ENCODE measurements at places on chromosomes 16 and 17.
A peak's percentile ranks its signal among the peaks of the same experiment; 100 is the strongest.

GRCh38 chr17:48110761-48111160 lies 3.2 kb downstream of the SNX11 start:
- no peak for DNase-seq

GRCh38 chr17:83067718-83068261 lies 11.6 kb upstream of the METRNL start:
- peak; percentile 16 for DNase-seq

DNA sequence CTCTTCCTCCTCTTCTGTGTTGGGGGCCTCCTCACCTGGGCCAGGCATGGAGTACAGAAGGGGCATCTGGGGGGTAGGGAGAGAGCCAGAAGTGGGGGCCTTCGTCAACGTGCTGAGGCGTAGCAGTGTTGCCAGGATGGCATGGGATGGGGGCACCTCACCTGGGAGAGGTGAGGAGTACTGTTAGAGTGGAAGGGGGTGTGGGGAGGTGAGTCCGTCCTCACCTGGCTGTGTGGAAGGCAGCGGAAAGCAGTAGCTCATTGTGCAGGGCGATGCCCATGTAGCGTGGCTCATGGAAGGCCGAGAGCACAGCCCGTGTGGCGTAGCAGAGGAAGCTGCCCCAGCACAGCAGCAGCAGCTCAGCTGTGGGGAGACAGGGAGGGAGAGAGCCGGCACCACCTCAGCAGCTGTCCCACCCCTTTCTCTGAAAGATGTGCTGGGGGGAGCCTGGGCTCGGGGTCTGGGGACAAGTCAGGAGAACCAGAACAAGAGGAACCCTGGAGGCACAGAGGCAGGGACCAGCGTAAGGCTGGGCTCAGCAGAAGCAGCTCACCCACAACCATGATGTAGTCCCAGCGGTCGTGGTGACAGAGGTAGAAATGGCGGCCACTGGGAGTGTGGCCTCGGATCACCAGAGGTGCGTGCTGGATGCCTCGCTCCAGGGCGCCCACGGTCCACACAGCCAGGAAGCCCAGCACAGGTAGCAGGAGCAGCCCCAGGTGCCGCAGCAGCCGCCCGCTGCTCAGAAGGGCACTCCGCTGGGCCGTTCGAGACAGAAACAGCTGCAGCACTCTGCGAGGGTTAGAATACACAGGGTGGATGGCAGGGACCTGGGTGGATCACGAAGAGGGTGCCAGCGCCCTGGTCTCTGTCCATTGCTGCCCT lies 9.0 kb downstream of the GPR179 start:
- DNase-seq = no peak

- no peak for DNase-seq
Observed at GRCh38 chr17:38353086-38353604, 1.5 kb downstream of the SOCS7 start.

DNA sequence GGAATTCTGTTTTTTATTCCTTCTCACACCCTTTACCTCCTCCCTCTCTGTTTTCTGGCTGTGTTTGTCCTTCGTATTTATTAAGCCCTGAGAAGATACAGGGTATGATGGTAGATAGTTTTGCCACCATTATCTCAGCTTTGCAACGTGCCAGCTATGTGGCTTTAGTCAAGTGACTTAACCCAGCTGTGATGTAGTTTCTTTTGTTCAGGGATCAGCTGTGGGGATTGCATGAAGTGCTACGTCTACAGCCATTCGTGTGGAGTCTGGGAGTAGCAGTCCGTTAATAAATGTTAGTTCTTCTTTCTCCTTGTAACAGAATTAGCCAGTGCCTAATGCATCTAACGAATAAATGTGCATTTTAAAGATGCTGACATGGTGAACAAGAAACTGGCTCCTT lies 128.4 kb downstream of the HAPSTR1 start:
- DNase-seq = no peak

- no peak for DNase-seq
Observed at GRCh38 chr16:58678716-58679115, 5.9 kb downstream of the SLC38A7 start.

DNA sequence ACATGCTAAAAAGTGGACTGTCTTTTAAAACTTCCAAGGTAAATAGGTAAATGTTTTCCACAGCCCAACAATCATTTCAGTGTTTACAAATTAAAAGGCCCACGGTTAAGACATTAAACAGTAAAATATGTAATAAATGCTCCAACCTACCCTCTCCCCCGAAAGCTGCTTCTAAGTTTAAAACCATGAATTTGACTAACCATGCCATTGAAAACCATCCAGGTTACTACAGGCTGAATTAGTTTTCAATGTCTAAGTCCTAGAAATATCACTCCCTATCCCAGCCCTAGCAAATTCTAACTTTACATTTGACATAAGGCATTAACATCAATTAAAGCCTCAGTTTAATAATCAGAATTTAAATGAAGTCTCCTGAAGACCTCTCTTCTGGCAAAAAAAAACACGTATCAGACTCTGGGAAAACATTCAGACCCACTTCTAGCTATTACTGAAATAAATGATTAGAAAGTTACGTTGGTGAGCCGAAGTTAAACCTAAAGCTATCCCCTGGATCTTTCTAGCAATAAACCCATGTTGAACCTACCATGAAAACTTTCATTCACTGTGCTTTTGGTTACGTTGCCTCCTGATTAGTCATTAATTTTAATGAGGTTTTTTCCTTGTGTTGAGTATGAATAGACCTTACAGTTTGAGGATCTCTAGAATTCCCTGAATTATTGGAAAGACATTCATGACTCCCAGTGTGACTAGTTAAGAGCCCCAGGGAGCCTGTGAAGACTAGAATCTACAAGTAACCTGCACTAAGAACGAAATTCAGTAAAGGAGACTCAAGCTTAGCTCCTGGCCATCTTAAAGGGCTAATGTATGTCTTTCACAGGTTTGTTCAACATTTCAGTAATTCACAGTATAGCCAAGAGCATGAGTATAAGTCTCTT lies 1.7 kb upstream of the POLG2 start:
- no peak for DNase-seq

- DNase-seq = no peak
Observed at GRCh38 chr16:17354141-17354601, 116.6 kb downstream of the XYLT1 start.

DNA sequence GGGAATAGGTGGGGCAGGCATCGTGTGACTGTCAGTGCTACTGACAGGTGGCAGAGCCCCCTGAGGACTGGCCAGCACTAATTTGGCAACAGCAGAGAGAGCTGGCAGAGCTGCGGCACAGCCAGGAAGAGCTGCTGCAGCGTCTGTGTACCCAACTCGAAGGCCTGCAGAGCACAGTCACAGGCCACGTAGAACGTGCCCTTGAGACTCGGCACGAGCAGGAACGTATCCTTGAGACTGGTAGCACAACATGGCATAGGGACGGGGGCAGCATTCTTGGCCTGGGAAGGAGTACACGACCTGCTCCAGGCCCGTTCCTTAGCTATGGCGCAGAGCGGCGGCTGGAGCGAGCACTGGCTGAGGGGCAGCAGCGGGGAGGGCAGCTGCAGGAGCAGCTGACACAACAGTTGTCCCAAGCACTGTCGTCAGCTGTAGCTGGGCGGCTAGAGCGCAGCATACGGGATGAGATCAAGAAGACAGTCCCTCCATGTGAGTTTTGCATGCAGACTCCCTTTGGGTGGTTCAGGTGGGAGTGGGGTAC lies 3.0 kb upstream of the NRN1L start:
- no peak for DNase-seq

DNA sequence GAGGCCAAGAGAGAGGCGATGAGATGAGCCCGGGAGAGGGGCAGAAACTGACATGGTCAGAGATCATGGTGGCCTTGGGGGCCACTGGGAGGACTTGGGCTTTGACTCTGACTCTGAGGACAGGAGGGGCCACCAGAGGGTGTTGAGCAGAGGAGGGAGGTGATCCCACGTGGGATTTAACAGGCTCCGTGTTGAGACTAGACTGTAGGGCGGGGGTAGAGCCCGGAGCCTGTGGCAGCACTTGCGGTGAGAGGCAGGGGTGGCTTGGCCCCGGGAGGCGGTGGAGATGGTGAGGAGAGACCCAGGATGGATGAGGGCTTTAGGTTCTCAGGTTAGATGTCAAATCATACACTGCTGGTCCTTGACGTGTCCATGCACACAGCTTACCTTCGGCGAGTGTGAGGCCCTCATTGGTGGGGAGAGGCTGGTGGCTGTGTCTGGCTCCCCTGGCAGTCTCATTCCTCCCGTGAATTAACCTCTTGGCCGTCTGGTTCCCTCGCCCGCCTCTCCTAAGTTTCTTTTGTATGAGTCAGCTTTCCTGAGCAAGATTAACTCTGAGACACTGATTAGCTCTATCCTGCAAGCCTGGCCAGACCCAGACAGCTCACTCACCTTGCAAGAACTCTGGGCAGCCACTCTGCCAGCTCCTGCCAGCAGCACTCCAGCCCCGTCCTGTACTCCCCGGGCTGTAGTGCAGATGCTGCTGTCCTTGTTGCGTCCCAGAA lies 39.7 kb downstream of the VPS35L start:
- DNase-seq = peak; percentile 83
